NCI-H69 (cell line): ENCODE measurements at places on chromosomes 5 and 9.

- DNase-seq: no peak
Measured at GRCh38 chr5:10434392-10434791, 7.3 kb upstream of the ROPN1L start.

DNA sequence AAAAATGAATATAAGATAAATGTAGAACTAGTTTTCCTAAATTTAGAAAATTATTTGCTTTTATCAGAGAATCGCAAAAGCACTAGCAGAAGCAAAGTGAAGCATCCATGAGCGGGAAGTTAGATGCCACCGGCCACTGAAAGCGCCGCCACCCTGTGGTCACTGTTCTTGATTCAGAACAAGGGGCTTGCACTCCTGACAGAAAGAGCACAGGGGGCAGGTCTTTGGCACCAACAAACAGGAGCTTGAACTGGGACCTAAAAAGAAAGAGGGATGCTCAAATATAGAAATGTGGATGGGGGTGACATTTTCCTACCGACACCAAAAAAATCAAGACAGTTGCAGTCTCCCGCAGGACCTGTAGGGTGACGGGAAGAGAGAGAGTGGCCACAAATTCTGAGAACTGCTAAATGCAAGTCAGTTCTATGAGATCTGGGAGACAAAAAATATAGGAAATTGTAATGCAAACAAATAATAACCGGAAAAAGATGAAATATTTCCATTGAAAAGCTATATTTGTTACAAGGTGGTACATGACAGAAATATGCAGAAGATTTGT is 144.3 kb downstream of the CDH12 start:
- peak; percentile 31 for DNase-seq

GRCh38 chr9:32423371-32423770 is 38.9 kb downstream of the ACO1 start:
- no peak for DNase-seq

DNA sequence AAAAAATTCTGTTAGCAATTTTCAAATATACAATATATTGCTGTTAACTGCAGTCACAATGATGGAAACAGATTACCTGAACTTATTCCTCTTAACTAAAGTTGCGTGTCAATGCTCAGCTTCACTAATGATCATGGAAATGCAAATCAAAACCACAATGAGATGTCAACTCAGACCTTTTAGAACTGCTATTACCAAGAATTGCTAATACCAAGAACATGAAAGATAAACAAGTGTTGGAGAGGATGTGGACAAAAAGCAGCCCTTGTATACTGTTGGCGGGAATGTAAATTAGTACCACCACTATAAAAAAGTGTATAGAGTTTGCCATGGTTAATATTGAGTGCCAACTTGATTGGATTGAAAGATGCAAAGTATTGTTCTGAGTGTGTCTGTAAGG is 1409.7 kb upstream of the CDH18 start:
- DNase-seq: no peak
